ENCODE measurements at places on chromosomes 7 and 10.
A peak's percentile ranks its signal among the peaks of the same experiment; 100 is the strongest.

GRCh38 chr7:55085511-55086412 is 66.9 kb downstream of the EGFR start:
- no peak for DNase-seq

- peak; percentile 52 for DNase-seq
These were observed 3.0 kb downstream of the NOD1 start for GRCh38 chr7:30475580-30475979.

GRCh38 chr7:121420976-121421375 is 24.9 kb upstream of the FAM3C start:
- DNase-seq: no peak

DNA sequence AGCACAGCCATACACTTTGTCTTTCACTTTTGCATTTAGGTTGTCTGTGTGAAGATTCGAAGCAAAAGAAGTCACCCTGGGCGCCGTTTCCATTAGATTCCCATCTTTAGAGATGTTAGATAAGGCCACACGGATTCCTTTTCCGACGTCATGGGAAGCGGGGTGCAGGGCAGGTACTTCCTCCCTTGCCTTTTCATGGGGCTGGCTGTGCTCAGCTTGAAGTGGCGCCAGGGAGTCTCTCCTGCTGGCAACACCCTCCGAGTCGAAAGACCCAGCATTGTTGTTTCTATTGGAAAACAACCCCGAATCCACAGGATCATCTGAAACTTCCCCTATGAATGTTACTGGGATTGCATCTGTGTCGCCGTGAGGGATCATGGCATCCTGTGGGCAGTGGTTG is 246.4 kb upstream of the GRB10 start:
- no peak for DNase-seq

GRCh38 chr7:881441-882234 is 5.3 kb downstream of the GET4 start:
- no peak for DNase-seq

DNA sequence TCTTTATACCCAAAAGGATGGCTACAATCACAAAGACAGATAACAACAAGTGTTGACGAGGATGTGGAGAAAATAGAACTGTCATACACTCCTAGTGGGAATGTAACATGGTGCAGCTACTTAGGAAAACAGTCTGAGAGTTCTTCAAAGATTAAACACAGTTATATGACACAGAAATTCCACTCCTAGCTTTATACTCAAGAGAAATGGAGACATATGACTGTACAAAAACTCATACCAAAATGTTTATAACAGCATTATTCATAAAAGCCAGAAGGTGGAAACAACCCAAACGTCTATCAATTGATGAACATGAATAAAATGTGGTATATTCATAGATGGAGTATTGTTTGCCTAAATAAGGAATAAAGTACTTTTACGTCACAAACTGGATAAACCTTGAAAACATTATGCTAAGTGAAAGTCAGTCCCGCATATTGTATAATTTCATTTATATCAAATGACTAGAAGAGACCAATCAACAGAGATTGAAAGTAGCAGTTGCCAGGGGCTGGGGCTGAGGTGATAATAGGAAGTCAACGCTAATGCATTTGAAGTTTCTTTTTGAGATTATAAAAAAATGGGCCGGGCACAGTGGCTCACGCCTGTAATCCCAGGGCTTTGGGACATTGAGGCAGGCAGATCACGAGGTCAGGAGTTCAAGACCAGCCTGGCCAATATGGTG is 61.6 kb upstream of the SRPK2 start:
- no peak for DNase-seq

- DNase-seq: no peak
These were observed 289.4 kb upstream of the SP8 start for GRCh38 chr7:21076054-21076453.

- no peak for DNase-seq
These were observed 2.6 kb upstream of the TMEM130 start for GRCh38 chr7:98872328-98872924.

DNA sequence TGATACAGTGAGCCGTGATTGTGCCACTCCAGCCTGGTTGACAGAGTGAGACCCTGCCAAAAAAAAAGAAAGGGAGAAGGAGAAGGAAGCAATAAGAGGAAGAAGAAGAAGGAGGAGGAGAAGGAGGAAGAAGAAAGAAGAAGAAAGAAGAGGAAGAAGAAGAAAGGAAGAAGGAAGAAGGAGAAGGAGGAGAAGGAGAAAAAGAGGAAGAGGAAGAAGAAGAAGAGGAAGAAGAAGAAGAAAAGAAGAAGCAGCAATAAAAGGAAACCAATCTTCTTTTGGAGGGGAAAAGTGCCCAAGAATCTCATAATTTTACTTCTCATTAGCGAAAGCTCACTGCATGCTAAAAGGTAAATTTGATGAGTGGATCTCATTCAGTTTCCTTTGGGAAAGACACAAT is 85.7 kb upstream of the GLCCI1 start:
- DNase-seq: no peak

GRCh38 chr7:132578050-132578370 is 1.7 kb upstream of the PLXNA4 start:
- DNase-seq: no peak

- DNase-seq: no peak
These were observed 18.7 kb downstream of the ZNF786 start for GRCh38 chr7:149071641-149072437.

DNA sequence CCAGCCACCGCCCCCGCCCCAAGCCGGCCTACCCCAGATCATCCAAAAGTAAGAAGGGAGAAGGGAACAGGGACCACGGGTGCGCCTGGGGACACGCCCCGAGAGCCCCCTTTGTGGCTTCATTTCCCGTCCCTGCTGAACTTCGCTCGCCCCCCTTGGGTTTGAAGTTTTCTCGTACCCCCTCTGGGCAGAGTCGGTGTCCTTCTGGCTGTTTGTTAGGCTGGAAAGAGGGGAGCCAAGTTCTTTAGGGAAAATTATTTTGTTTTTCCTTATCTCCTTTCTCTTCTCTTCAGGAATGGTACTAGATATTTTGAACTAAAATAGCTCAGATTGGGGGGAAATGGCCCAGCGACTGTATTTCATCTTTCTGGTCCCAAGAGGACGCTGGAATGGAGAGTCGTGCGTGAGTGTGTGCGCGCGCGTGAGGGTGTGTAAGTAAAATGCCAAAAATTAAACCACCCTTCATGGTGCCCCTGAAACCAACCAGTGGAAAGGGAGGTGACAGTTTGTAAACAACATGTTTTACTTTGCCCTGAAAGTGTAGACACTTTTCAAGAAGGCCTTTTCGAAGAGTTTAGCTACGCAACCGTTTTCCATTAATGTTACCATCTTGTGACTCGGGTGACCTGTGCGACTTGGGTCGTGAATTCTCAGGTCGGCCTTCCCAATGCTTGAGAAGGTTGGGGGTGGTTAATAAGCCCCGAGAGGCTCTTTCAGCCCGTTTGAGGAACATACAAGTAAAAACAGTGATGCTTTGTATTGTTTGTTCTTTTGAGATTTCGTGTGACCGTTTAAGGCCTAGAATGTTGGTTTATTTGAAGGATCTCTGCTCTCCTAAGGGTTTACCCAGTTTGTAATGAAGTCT is 694 bp downstream of the RBM20 start:
- no peak for DNase-seq

- DNase-seq: no peak
These were observed 81.0 kb downstream of the EBF3 start for GRCh38 chr10:129883029-129883428.

DNA sequence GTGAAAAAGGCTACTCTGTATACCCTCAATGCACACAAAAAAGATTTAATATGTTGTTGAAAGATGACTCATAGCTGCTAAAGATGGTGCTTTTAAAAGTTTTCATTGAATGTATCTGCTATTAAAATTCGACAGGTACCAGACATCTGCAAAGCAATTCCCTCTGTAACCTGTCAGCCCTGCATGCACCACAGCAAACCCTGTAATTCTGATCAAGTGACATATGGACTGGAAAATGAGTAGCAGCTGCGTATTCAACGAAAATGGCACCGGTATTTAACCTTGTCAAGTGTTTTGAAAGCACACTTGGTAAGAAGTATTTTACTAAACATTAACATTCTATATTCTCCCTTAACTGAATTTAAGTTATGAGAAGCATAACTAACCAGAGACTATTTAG is 58.2 kb upstream of the PTPRN2 start:
- no peak for DNase-seq

GRCh38 chr7:33677556-33677955 is 227.8 kb upstream of the BMPER start:
- peak; percentile 43 for DNase-seq

GRCh38 chr7:128743112-128743772 is 4.1 kb downstream of the CALU start:
- peak; percentile 22 for DNase-seq

DNA sequence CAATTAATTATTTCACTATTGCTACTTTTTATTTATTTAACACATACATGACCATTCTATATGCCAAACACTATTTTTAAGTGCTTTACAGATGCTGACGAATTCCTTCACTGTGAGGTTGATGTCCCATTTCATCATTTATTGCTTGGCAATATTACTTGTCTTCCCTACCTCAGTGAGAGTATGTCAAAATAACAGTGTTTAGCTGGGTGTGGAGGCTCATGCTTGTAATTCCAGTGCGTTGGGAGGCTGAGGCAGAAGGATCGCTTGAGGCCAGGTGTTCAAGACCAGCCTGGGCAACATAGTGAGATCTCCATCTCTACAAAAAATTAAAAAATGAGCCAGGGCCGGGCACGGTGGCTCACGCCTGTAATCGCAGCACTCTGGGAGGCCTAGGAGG is 19.8 kb upstream of the MRC1 start:
- DNase-seq: no peak

GRCh38 chr7:151673216-151673615 is 153.5 kb upstream of the RHEB start:
- DNase-seq: no peak

DNA sequence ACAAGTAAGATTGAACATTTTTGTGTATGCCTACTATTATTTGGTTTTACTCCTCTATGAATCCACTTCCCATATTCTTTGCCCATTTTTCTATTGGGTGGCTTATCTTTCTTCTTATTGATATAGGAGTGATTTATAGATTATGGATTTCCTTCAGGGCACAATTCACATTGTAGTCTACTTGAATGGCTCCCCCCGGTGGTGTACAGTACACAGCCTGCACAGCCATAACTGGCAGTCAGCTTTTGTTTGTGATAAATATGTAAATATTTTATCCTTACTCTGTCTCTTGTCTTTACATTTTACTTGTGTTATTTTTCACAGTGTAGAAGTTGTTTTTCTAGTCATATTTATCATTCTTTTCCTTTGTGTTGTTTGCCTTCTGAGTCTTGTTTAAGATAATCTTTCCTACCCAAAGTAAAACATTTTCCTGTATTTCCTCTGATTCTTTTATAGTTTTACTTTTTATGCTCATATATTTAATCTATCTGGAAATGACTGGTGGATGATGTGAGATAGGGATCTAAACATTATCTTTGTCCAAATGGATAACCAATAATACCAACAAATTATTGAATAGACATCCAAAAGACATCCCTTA is 23.9 kb upstream of the CALD1 start:
- DNase-seq: peak; percentile 62

- no peak for DNase-seq
These were observed 2.9 kb downstream of the RBP4 start for GRCh38 chr10:93598157-93598556.

DNA sequence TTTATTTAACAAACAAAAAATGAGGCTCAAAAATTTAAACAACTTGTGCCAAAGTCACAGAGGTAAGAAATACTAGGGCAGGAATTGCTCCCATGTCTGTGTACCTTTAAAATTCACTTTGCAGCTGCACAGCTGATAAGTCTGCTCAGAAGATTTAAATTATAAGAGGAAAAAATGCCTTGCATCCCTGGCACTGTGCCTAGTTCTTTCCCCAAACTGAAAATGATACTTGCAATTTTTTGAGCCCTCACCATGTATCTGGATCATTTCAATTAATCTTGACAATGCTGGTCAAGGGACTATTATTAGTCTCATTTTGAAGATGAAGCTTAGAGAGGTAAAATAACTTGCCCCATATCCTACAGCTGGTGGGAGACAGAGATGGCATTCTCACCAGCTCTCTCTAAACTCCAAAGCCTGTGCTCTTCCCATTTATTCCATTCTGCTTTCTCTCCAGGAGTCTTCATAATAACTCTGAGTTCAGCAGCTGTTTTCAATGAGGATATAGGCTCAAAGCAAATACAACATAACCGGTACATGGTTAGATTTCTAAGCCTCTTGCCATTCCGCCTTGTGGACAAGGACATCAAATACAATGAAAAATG is 350.5 kb upstream of the LRRTM3 start:
- no peak for DNase-seq

DNA sequence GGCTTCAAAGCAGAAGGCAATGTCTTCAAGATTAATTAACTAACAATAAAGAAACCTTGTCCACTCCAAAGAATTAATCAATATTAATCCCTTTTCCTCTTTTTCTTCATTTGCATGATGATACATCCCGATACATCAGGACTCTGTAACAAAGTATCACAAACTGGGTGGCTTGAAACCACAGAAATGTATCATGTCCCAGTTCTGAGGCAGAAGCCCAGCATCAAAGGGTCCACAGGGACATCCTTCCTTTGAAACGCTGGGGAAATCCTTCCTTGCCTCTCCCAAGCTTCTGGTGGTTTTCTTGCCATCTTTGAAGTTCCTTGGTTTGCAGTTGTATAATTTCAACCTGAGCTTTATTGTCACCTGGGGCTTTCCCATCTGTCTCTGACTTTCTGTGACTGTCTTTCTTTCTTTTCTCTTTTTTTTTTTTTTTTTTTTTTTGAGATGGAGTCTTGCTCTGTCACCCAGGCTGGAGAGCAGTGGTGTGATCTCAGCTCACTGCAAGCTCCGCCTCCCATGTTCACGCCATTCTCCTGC is 210.2 kb upstream of the ADARB2 start:
- no peak for DNase-seq
